IMR-90 (cell line): ENCODE measurements at places on chromosomes 1 and 21.
A peak's percentile ranks its signal among the peaks of the same experiment; 100 is the strongest.

- no peak for DNase-seq
These were observed 172.9 kb upstream of the ESRRG start for GRCh38 chr1:216896146-216896545.

DNA sequence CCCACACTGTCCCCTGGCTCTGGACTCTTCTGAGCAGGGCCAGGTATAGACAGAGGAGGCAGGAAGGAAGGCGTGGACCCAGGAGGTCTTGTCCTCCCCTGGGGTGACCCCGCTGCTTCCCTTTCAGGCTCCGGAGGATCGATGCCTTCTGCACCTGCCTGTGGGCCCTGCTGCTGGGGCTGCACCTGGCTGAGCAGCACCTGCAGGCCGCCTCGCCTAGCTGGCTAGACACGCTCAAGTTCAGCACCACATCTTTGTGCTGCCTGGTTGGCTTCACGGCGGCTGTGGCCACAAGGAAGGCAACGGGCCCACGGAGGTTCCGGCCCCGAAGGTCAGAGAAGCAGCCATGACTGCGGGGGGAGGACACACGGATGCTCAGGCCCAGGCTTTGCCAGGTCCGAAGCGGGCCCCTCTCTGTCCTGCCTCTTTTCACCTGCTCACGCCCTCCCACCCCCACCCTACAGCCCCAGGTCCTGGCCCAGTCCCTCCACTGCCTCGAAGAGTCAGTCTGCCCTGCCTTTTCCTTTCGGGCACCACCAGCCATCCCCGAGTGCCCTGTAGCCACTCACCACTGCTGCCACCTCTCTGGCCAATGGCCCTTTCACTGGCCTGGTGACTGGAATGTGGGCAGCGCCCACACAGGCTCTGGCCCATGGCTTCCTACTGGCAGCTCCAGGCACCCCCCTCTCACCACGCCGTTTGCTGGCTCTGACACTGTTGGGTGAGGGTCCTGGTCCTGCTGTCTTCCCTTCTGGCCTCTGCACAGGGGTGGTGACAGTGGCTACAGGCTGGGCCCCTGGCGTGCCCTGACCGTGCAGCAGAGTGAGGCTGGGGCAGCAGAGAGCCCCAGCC is 13.5 kb downstream of the TMEM201 start:
- no peak for DNase-seq

- DNase-seq, result no peak
These were observed 1.1 kb upstream of the GNG12 start for GRCh38 chr1:67834246-67834877.

DNA sequence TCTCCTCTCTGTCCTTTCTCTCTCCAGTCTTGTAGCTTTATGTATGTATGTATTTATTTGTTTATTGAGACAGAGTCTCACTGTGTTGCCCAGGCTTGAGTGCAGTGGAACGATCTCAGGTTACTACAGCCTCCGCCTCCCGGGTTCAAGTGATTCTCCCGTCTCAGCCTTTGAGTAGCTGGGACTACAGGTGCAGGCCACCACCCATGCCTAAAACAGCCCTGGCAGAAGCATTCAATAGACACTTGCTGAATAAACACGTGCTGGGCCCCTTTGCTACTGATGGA is 2.5 kb downstream of the KIAA2013 start:
- no peak for DNase-seq

DNA sequence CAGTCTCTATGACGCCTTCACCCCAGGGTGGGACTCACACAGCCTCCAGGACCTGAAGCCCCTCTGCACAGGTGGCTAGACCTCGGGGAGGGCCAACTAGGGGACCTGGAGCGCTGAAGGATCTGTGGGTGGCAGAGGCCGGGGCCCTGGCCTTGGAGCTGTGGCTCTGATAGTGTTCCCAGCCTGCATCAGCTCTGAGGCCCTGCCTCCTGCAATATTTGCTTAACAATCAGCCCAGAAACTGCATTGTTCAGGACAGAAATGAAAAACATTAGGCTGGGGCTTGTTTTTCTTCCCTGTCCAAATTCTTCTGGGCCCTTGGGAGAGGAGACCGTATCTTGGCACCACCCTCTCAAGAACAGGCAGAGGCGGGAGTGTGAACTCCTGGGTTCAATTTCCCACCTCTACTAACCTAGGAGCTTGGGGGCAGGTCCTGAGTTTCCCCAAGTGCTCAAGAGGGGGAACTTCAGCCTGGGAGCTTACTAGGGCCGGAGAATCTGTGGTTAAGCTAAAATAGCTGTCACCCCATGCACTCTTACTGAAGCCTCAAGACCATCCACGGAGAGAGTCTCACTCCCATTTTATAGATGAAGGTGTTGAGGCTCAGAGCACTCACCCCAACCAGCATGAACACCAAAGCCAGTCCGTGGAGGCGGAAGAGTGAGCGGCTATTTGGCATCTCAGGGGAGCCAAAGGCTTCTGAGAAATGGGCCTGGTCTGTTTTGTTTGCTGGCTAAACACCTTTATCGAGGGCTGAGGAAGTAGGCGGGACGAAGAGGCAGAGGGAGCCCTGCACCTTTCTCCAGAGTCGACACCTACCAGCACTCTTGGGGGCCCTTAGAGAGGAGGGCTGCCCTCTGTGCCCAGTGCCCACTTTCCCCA is 18.8 kb upstream of the CASZ1 start:
- DNase-seq, result no peak

DNA sequence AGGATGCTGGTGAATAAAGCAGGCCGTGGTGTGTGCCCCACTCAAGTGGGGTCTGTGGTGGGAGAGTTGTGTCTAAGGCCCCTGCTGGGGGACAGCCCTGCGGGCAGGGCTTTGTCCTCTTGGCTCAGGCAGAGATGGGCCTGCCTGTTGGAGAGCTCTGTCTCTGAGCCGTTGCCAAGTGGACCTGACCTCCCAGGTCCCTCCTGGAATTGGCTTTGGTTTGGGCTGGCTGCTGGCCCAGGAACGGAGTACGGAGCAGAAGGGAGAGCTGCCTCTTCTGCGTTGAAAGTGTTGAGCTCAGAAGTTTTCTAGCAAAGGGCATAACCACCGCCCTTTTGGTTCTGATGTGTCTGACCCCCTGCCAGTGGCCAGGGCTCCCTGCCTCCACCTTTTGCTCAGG is 153.9 kb downstream of the PEX14 start:
- peak; percentile 40 for DNase-seq

DNA sequence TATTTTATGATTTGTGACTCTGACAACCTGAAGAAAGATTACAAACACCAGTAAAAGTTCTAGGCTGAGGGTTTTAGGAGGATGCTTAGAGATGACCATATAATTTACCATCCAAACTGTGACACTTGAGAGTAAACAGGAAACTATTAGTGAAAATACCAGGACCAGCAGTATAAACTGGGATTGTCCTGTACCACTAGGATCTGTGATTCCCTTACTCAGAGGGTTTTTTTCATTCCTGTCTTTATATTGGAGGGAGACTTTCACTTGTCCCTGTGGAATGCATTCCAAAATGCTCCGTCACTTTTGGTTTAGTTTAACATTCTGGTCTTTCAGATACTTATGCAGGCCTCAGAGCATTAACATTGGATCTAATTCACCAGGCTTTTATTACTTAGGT is 482.9 kb downstream of the PTBP2 start:
- DNase-seq, result peak; percentile 75

GRCh38 chr1:67951014-67951413 is 99.4 kb downstream of the DIRAS3 start:
- no peak for DNase-seq

DNA sequence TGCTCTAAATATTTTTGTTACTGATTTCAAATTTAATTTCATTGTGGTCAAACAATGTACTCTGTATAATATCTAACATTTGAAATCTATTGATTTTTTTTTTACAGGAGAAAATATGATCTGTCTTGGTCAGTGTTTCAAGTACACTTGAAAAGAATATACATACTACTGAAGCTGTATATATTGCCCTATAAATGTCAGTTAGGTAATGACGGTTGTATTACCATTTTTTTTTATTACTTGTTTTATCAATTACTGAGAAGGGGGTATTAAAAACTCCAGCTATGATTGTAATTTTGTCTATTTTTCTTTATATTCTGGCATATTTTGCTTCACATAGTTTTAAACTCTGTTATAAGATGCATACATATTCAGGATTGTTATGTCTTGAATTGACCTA is 59.7 kb upstream of the CACHD1 start:
- no peak for DNase-seq

GRCh38 chr1:58779059-58779754 is 4.6 kb downstream of the JUN start:
- DNase-seq, result peak; percentile 43

GRCh38 chr1:113742515-113742914 is 16.8 kb downstream of the PHTF1 start:
- peak; percentile 11 for DNase-seq

DNA sequence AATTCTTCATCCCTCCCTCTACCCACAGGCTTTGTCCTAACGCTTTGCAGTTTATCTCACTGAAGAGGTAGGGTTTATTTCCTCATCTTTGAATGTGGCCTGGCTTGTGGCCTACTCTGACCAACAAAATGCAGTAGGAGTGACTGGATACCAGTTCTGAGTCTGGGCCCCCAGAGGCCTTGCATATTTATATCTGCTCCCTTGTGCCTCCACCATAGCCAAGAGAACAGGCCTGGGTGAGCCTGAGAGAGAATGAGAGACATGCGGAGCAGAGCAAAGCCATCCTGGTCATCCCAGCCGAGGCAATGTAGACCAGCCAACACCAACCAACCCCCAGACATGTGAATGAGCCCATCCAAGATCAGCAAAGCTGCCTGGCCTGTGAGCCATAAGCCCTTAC is 30.3 kb downstream of the SMIM12 start:
- DNase-seq, result no peak

- DNase-seq, result no peak
These were observed 177.0 kb downstream of the HS2ST1 start for GRCh38 chr1:87091425-87091824.

- DNase-seq, result peak; percentile 13
These were observed 45.9 kb upstream of the DPH5 start for GRCh38 chr1:101071470-101071891.

- no peak for DNase-seq
These were observed 30.4 kb downstream of the NPHS2 start for GRCh38 chr1:179545321-179545720.

DNA sequence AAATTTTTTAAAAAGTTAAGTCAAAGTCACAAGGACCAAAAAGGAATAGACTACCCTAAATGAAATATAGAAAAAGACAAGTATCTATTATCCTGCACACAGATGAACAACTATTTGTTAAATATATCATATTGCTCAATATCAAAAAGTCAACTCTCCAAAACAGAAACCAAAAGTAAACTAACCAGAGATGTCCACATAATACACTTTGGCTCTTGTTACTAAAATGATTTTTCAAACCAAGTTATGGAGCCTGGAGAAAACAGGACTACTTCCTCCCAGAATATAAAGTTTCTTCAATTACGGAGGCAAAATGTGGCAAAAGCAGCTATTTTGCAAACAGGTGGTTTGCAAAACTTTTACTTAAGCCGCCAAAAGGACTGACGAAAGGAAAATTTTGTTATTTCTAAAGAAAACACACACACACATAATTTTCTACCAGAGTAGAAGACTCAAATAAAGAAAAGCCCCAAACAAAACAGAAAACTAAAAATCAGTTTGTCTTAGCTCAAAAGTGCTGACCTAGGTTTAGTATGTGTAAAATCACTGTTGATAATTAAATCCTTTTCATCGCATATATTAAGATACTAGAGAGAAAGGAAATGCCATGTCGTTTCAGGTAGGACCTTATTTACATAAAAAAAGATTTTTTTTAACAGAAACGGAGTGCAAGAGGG is 1.1 kb downstream of the DPYD start:
- DNase-seq, result peak; percentile 53

DNA sequence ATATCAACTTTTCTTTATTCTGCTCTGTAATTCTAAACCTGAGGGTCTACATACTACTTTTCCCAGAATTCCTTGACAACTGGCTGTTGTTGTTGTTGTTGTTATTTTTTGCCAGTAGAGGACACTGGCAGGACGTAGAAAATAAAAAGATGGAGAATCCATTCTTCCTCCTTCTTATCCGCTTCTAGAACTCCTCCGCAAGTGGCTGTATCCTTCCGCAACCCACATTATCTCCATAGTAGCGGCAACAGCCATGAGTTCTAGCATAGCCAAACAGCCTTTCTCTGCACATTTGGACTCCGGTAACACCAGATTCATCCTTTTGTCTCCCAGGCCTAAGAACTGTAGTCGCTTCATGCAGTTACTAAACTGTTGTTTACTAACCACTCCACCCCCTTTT is 91.1 kb upstream of the CACHD1 start:
- no peak for DNase-seq

DNA sequence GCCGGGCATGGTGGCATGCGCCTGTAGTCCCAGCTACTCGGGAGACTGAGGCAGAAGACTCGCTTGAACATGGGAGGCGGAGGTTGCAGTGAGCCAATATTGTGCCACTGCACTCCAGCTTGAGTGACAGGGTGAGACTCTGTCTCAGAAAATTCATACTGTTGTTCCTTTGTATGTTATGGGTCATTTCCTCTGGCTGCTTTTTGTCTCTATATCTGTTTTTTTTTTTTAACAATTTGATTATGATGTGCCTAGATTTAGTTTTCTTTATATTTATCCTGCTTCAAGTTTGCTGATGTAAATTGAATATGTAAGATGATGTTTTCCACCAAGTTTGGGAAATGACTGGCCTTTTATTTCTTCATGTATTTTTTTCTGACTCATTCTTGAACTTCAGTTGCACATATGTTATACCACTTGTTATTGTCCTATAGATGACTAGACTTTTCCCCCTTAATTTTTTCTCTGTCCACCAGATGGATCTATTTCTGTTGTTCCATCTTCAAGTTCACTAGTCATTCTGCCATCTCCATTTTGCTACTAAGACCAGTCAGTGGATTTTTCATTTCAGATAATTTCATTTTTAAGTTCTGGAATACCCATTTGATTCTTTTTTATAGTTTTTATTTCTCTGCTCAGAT is 173.5 kb downstream of the GALNT2 start:
- DNase-seq, result peak; percentile 32

- peak; percentile 73 for DNase-seq
These were observed at the start of gene PLA2G4A for GRCh38 chr1:186828611-186829454. TSS of gene PLA2G4A (plus strand) at chr1:186828949. CDS start at chr1:186854355, 25,406 bp downstream.

- no peak for DNase-seq
These were observed 16.1 kb downstream of the PRR9 start for GRCh38 chr1:153233448-153233847.

GRCh38 chr1:200893411-200893901 is 1.2 kb upstream of the INAVA start:
- no peak for DNase-seq

- peak; percentile 63 for DNase-seq
These were observed 21.1 kb upstream of the ABCA4 start for GRCh38 chr1:94142022-94142421.

DNA sequence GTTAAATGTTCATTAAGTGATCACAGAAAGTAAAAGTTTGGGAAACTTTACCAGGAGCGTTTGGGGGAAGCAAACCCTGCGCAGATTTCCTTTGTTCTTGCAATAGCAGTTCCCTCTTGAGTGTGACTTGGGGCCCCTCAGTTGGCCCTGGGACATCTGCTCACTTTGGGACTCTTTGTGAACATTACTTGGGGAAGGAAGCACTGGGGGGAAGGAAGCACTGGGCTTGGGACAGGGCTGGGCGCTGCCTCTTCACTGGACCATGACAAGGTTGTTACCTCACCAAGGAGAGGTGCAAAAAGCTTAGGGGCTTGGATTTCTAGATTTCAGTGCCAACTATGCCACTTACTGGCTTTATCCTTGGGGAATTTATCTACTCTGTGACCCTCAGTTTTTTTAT is 63.5 kb downstream of the ETS2 start:
- no peak for DNase-seq

- DNase-seq, result peak; percentile 96
These were observed 3.4 kb downstream of the PTTG1IP start for GRCh38 chr21:44869781-44870747.
